ENCODE measurements at places on chromosomes 5 and 9. TPM values are rescaled to one million over a fixed set of nuclear protein-coding genes. Genes with fewer than 3 reads are reported as not detected.

The MAMDC2 gene
- total RNA-seq = 0.21 TPM

The MYOT gene
- not detected for total RNA-seq

DNA sequence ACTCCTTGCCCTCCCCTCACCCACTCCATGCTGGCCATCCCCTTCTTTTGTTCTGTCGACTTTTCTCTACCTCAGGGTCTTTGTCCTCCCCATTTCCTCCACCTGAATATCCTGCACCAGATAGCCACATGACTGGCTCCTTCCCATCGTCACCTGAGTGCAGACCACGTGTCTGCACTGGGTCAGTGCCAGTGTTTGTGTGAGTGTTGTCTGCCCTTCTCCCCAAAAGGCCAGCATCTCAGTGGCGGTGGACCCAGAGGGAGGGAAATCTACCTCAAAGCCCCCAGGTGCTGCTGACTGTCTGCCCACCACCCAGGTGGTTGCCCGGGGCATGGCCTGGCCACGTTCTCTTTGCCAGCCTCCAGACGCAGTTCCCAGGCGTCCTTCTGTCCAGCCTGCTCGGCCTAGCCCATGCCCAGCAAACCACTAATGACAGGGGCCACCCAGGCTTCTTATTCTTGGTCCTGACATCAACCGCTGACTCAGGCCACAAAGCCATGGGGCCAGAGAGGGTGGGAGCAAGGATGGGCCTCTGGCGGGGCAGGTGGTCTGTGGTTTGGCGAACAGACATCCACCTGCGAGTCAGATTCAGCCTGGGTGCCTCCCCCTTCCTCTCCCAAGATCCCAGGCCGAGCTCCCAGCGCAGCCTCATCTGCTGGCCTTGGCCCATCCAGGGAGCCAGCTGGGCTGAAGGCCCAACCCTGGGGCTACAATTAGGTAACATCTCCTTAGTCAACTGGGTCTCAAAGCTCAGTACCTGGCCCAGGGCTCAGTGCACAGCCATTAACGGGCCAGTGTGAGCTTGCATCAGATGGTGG, 5.5 kb upstream of the NINJ1 start:
- DNase-seq = no peak

- no peak for DNase-seq
These were observed 100.0 kb upstream of the CXCL14 start for GRCh38 chr5:135678640-135679268.
